ENCODE measurements at places on chromosomes 11 and 22.
A peak's percentile ranks its signal among the peaks of the same experiment; 100 is the strongest.

DNA sequence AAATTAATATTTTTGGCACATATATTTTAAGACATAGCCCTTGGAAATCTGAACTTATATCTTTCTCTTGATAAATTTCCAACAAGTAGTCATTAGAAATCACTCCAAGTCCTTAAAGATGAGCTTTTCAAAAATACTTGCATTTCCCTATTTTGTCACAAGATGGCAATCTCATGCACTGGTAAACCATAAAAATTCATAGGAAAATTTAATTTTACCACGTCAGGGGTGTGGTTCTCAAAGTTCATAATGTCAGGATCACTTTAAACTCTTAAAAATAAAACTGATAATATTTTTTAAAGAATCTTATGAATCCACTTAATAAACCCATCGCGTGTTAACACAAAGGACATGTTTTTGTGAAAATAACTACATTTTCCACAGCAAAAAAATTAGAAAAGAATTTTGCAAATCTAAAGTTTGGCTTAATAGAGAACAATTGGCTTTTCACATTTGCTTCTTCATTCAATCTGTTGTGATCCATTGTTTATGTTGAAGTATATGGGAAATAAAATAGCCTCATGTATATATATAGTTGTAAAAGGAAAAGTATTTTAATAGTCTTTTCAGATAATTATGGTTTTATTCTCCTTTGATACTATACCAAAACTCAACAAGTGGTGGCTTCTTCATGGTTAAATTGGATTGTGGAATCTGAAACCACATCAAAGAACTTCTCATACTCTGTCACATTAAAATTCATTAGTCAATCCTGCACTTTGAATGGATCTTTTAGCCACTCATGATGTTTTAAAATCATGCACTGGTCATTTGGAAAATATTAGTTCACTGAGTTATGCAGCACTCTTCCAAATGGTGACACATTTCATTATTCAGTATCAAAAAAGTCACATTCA lies 169.1 kb downstream of the CADM1 start:
- DNase-seq: no peak

DNA sequence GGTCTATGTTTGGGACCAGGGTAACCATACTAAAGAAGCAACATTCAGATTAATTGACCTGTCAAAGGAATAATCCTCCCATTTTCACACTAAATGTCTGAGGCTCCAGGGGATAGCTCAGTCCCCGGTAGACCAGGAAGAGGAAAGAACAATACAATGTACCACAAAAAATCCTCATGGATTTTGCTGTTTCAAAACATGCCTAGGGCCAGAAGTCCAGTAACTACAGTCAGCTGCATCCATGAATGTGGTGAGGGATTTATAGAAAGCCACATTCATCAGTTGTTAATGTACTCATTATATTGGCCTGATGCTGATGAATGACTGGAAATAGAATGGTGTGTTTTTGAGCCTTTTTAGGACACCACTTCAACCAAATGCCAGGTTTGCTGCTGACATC lies 6.9 kb upstream of the ETS1 start:
- no peak for DNase-seq

- peak; percentile 29 for DNase-seq
These were observed 185.4 kb upstream of the B3GAT1 start for GRCh38 chr11:134597452-134597851.

GRCh38 chr11:71373791-71374454 lies 74.3 kb downstream of the DHCR7 start:
- no peak for DNase-seq

DNA sequence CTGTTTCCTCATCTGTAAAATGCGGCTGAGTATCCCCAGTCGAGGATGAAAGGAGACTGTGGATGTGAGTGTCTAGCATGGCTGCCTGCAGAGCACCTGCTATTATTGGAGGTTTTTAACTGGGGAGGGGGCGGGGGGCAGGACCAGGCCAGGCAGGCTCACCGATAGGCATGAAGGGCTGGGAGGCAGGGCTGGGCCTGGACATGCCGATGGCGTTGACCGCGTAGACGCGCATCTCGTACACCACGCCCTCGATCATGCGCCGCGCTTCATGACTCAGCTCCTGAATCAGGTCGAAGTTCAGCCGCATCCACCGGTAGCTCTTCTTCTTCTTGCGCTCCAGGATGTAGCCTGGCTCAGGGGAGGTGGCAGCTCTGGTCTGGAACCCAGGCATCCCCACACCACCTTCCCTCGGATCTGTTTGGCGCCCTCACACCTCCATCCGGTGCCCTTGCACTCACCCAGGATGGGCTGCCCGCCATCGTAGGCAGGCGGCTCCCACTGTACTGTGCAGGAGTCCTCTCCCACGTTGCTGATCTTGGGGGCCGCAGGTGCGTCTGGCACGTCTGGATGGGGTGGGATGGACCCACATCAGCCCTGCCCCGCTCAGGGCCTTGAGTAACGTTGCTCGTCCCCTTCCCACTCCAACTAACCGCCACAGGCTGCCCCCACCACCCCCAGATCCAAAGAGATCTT lies 15.1 kb downstream of the MYBPC3 start:
- DNase-seq: no peak
